ENCODE measurements at places on chromosomes 6 and 20.
A peak's percentile ranks its signal among the peaks of the same experiment; 100 is the strongest.

DNA sequence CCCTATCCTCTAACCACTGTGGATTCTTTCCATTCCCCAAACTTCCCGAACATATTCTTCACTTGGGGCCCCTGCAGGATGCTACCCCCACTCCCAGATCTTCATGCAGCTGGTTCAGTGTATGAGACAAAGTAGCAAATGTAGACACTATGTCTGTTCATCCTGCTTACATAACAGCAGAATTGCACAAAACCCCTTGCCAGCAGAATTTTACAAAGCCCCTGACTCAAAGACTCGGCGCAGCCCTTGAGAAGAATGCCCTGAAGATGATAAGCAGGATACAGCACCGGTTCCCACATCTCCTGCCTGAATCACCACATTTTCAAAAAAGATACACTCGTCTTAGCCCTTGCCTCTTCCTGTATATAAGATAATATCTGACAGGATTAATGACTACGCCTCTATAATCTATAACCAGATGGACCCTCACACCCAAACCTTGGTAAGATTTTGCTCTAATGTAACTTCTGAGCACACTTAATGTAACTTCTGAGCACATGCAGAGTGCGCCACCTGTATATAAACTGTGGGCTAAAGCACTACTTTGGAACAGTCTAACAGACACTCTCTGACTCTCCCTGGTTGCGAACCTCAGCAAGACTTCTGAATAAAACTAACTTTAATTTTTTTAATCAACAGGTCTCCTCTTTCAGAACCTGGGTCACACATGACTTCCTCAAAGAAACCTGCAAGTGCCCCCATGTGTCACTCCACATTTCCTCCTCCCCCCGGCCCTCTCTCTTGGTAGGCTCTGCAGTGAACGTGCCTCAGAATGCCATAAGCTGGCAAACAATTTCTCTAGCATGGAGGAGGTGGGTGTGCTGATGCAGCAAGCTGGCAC lies 28.7 kb downstream of the RALGAPA2 start:
- DNase-seq: no peak

DNA sequence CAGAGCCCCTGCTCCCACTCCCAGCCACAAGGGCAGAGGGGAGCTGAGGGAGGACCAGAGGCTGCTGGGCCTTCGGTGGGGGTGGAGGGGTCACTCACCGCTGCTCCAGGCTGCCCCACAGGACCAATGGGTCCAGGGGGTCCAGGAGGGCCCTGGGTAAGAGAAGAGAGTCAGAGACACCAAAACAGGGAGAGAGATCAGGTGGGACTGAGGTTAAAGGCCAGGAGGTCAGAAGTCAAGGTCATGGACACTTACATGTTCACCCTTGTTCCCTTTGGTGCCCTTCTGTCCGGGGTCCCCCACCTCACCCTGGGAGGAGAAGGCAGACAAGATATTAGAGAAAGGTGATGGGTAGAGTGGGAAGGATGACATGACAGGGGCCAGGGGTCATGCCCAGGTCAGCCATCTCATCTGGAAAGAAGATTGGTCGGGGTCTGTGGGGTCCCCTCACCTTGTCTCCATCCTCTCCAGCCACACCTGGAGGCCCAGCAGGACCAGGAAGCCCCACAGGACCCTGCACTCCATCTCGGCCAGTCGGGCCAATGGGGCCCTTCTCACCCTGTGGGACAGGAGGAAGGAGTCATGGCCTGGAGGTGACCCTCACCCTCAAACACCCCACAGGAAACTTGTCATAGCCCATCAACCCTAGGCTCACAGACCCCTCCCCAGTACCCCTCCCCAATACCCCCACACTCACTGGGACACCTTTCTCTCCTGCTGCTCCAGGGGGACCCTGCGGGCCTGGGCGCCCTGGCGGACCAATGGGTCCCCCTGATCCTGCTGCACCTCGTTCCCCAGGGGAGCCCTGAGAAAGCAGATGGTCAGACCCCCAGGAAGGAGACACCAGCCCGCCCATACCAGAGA lies 21.0 kb downstream of the COL11A2 start:
- no peak for DNase-seq

- no peak for DNase-seq
Observed at GRCh38 chr20:38842026-38842425, 36.5 kb downstream of the PPP1R16B start.

DNA sequence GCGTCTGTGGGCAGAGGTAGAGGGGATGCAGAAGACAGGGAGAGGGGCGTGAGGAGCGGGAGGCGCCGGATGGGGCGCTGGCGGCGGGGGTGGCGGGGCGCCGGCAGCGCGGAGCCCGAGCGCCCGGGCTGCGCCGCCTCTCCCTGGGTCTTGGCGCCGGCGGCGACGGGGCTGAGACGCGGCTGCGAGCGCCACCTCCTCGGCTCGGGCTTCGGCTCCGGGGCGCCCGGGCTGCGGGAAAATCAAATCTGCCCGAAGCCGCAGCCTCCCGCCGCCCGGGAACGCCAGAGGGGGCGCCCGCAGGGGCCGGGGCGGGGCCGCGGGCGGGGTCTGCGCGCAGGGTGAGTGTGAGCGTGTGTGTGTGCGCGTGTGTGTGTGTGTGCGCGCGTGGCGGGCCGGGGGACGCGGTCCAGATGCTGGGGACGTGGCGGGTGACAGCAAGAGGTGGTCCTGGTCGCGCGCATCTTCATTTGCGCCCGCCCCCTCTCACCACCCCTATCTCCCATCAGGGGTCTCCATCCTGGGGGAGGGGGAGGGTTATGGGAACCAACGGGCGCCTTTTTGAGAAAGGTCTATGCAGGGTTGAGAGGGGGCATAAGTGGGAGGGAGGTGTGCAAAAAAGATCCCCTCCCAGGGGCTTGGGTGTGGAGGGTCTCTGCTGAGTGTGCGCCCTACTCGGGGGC lies 646 bp upstream of the CPNE5 start:
- DNase-seq: no peak

- DNase-seq: no peak
Observed at GRCh38 chr6:137798261-137798660, 68.8 kb upstream of the TNFAIP3 start.

DNA sequence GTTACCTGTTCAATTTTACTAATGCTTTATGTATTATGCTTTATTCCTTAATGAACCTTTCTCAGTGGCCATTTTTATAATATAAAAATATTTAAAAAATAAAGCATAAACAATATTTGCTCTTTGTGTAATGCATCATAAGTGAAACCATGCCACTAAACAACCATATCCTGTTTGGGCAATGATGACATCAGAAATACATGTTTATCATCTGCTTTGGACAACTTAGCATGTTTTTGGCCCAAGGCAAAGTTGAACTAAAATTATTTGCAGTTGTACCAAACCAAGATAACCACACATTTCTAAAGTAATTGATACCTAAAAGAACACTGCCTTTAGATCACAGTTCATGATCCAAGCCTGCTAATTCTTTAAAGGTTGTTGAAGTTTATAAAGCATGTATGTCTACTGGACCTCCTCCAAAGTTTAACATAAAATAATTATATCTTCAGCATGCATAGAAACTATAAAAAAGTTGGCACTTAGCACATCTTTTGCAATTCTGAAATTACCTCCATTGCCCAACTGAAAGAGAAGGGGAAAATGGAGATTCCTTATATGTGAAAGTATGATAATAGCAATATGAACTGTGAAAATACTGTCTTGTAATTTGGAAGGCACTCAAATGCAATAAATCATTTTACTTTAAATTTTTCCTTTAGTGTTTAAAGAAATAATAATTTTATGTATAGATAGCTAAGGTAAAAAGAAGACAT lies 325.6 kb upstream of the RUNX2 start:
- DNase-seq: no peak

DNA sequence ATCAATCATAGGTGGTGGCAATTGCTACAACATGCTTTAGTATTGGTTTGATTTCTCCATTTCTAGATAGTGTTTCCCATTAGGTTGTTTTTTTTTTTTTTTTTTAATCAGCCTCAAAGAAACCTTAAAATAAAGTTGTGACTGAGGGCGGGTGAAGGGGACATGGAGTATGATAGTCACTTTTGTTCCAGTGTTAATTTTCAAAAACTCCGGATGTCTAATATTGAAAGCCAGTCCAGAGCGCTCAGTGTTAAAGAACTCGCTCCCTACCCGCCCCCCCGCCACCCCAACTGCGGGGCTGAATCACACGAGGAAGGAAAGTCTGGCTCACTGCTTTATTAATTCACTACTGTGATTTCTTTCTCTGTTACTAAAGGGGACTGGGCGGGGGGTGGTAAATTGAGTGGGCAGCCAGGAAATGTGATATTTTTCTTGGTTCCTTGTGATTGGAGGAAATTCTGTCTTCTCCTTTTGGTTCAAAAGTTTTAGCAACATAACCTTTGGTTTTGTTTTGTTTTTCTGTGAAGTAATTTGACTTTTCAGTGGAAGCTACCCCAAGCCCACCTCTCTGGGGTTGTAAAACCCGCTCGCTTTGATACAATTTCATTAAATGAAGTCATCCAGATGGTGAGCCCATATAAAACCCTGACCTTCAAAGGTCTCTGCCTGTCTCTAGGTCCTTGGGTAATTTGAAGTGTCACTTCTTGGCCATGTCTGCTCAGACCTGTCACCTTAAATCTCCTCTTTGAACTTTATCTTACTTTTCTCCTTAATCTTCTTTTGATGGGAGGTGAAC lies 38.0 kb downstream of the TNFAIP3 start:
- DNase-seq: no peak

- peak; percentile 33 for DNase-seq
Observed at GRCh38 chr6:111210194-111210728, 123.0 kb downstream of the SLC16A10 start.

GRCh38 chr20:57996936-57997890 lies 231.2 kb downstream of the ANKRD60 start:
- DNase-seq: no peak

- DNase-seq: no peak
Observed at GRCh38 chr6:43217351-43217750, 11.9 kb downstream of the DNPH1 start.

DNA sequence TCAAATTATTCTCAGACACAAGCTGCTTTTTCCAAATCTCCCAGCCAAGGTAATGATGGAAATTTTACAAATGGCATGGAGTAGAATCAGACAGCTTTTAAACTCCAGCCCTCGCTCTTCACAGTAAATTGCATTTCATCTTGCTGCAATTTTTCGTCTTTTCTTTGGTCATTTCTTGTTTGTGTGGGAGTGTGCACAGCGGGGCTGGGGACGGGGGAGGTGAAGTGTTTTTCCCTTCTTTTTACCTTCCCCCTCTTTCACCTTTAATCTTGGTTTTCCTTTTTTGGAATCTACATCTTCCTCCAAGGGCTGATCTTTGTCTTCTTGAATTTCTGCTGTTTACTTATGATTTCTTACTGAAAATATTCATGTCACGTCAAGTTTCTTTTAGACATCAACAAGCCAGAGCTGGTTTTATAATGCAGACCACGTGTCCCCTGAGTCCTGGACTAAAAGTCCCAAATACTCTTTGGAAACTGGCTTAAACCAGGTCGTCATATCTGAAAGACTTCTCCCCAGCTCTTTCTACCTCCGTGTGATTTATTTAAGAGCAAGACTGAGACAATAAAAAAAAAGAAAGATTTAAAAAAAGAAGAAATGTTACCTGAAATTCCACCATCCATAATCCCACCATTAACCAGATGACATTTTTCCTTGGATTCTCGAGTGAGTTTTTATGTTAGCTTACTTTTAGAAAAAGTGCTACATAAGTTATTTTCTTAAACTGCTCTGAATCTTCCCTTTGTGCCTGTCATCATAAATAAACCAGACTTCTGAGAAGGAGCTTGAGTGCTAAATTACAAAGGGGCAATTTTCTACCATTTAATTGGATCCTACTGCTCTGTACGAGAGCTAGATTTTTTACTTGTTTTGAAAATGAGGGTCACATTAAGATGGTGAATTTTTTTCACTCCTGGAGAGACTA lies 52.0 kb downstream of the MAP3K5 start:
- DNase-seq: no peak

GRCh38 chr20:63471981-63472831 lies at the start of gene KCNQ2:
TSS of gene KCNQ2 (minus strand) at chr20:63472655. CDS start at chr20:63472463, 192 bp downstream.
- no peak for DNase-seq

DNA sequence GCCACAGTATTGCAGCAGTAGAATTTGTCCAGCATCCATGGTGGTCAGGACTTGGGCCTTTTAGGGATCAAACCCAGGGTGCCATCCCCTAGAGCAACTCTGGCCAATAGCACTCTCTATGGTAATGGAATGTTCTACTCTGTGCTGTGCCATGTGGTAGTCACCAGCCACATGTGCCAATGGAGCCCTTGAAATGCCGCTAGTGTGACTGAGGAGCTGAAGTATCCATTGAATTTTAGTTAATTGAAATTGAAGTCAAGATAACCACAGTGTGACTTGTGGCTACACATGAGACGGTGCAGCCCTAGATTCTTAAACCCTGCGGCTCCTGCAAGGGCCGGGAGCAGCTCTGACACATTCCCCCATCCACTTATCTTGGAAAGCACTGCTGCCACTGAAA lies 54.6 kb downstream of the SLC2A10 start:
- no peak for DNase-seq

GRCh38 chr6:40379811-40380210 lies 207.4 kb downstream of the LRFN2 start:
- no peak for DNase-seq

DNA sequence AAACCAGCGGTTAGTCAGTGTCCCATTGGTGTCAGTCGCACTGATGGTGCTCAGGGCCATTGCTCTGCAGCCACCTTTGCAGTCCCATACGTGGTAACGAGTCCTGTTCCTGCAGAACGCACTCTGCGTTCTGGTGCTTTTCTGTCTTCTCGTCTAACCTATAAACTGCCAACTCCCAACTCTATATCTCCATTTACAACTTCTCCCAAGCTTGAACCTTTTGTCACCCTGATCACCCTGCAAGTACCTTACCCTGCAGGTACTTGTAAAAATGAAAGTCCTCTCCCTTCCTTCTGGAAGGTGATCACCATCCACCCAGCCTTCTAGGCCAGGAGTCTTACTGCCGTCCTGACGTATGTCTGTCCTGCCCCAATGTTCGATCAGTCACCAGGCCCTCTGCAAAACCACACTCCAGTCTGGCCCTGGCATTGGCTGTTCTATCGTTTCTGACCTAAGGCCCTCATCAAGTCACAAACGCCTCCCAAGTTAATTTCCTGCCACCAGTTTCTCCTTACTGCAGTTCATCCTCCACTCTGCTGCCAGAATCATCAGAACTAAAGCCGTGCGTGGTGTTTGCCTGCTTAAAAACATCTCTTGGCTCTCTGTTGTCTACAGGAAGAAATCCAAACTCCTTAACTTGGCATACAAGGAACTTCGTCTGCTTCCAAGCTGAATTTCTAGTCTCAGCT lies 7.9 kb downstream of the RREB1 start:
- DNase-seq: no peak

DNA sequence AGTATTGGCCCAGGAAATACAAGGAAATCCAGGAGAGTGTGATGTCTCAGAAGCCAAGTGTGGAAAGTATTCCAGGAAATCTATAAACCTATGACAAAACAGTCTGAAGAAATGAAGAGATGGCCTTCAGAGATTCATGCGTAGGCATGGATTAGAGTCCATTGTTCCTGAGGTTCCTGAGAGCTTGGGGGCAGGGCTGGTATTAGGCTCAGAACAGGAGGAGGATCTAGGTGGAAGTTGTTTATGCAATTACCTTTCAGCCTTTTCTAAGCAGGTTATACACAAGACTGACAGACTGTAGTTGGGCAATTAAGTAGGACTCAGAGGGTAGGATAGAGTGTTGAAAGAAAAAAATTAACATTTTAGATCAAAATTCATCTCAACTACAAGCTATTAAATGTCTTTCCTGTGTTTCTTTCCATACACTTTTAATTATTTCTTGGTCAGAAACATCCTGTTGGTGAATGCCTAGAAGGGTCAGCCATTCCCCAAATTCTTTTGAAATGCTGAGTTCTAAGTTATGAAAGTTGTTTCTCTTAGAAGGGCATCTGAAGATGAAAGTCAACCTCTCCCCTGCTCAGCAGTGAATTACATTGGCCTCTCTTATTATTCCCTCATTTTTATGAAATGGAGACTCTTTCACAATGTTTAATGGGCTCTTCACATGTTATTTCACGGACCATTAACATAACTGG lies 201.2 kb upstream of the MYLIP start:
- DNase-seq: peak; percentile 42
